ENCODE measurements at places on chromosomes 12 and 14.

GRCh38 chr12:105013892-105014291 lies 27.8 kb downstream of the NOPCHAP1 start:
- no peak for DNase-seq

DNA sequence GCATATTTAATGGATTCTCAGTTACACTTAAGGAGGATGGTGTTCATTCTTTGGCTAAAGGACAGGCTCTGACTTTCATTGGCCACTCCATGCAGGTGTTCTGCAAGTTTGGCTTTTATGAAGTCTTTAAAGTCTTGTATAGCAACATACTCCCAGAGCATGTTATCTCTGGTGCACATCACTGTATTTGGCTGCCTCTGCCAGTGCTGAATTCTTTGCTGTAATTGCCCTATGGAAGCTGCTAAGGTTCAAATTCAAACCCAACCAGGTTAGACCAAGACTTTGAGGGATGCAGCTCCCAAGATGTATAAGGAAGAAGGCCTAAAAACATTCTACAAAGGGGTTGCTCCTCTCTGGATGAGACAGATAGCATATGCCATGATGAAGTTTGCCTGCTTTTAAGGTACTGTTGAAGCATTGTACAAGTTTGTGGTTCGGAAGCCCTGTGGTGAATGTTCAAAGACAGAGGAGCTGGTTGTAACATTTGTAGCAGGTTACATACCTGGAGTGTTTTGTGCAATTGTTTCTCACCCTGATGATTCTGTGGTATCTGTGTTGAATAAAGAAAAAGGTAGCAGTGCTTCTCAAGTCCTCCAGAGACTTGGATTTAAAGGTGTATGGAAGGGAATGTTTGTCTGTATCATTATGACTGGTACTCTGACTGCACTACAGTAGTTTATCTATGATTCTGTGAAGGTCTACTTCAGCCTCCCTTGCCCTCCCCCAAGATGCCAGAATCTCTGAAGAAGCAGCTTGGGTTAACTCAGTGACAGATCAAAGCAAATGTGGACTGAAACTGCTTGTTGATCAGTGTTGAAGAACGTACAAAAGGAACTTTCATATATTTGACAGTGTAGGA lies 19.4 kb downstream of the TMEM116 start:
- DNase-seq = no peak

- no peak for DNase-seq
These were observed 267.9 kb downstream of the BCL11B start for GRCh38 chr14:99004112-99004511.

DNA sequence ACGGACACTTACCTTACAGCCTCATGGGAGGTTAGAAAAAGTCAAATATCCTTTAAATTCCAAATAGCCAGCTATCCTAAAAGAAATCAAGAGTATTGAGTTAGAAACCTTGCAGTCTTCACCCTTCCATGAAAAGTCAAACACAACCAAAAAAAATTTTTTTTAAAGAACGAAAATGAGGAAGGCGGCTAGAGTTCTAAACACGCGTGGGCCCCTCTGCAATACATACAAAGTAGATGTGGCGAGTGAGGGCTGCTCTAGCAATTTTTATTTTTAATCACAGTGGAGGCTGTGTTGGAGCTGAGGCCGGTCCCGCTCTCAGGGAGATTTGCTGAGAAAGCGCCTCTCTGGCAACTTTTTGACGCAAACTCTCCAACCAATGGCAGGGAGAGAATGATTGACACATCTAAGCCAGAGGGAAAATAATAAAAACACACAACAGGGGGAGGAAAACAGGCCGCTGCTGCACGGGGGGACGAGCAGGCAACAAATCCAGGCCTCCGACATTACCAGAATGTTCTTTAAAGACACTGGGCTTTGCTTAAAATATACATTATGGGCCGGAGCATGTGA lies at the start of gene OTX2:
Gene OTX2, minus strand, starts transcription at position 333 of the 573 bp plus-strand sequence. CDS start 5,023 bp downstream, outside the sequence.
- DNase-seq = no peak

GRCh38 chr14:24309538-24310264 lies at the start of gene LTB4R2:
Gene LTB4R2 (plus strand): TSS chr14:24310140. CDS start chr14:24310665, 525 bp downstream.
- DNase-seq = no peak
